C1 segment of cervical spinal cord (tissue), 14 donors: ENCODE measurements at places on chromosomes 4 and X.

- DNase-seq: no peak
Measured at GRCh38 chr4:38529189-38530115, 134.5 kb upstream of the KLF3 start.

DNA sequence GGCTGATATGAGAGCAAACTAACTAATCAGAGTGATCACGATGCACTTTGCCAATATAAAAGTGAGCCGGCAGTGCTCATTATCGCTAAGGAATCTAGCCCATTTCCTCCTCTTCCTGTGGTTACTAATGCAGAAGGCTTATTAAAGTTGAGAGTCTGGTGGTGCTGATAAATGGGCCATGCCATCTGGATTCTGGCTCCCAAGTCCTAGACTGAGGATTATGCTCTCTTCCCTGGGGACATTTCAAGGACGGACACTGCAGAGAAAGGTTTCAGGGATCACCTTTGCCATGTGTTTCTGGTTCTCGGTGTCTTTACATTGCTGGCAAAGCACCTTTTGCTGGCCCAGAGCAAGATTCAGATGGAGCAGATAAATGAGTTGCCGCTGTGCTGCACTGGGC lies 85.3 kb downstream of the RTL5 start:
- no peak for DNase-seq

- no peak for DNase-seq
Measured at GRCh38 chrX:5595570-5595969, 633.1 kb downstream of the NLGN4X start.

- DNase-seq: no peak
Measured at GRCh38 chr4:33714971-33715370, 2529.3 kb downstream of the ARAP2 start.

GRCh38 chrX:153438532-153438931 lies 7.3 kb downstream of the TREX2 start:
- DNase-seq: no peak

GRCh38 chr4:2072971-2073807 lies 14.1 kb downstream of the NAT8L start:
- DNase-seq: no peak

GRCh38 chr4:83993774-83994173 lies 457.9 kb downstream of the GPAT3 start:
- DNase-seq: no peak

DNA sequence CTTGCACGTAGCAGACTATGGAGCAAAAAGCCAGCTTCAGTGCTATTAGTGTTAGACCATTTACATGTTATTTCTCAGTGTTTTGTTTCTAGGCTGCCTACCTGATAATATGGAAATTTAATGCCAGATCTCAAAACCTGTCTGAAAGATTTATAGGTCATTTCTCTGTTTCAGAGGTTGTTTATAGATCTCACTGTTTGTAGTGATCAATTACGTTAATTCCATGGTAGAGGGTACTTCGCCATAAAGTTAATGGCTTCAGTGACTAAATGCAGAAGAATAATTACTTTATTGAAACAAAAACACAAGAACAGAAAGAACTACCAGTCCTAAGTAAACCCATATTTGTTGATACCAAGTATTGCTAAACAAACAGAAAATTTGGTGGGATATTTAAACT lies 420.8 kb downstream of the ARHGAP24 start:
- DNase-seq: no peak

GRCh38 chr4:10371121-10371520 lies 86.1 kb downstream of the ZNF518B start:
- no peak for DNase-seq

DNA sequence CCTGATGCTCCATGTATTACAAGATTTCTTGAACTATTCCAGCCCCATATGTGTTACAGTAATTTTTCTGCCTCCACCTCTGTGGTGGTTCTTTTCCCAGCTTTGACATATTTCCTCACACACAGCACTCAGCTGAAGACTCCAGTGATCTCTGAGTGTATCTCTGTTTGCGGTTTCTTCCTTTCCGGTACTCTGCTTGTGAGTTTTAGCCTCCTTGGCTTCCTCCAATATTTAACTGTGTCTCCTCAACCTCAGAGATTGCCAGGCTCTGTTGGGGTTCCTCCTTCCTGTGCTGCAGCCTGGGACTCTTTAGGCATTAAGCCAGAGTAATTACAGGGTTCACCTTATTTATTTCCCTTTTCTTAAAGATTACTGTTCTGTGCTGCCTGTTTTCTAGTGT lies 73.2 kb downstream of the NFKB1 start:
- DNase-seq: no peak

DNA sequence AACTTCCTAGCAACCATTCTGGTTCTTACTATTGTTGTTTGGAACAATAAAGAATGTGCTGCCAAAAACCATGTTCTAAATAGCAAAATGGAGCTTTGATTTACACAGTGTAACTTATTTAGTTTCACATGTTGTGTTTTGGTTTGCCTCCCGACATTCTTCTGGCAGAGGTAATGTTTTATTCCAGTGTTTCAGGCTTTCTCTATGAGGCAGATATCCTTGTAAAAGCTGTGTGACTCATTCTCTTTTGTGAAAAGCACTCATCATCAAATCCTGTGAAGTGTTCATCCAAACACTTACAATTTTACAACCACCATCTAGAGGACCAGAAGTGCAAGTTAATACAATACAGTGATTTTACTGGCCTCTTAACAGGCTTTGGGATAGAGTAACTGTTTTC lies 219.0 kb upstream of the GIMD1 start:
- no peak for DNase-seq

DNA sequence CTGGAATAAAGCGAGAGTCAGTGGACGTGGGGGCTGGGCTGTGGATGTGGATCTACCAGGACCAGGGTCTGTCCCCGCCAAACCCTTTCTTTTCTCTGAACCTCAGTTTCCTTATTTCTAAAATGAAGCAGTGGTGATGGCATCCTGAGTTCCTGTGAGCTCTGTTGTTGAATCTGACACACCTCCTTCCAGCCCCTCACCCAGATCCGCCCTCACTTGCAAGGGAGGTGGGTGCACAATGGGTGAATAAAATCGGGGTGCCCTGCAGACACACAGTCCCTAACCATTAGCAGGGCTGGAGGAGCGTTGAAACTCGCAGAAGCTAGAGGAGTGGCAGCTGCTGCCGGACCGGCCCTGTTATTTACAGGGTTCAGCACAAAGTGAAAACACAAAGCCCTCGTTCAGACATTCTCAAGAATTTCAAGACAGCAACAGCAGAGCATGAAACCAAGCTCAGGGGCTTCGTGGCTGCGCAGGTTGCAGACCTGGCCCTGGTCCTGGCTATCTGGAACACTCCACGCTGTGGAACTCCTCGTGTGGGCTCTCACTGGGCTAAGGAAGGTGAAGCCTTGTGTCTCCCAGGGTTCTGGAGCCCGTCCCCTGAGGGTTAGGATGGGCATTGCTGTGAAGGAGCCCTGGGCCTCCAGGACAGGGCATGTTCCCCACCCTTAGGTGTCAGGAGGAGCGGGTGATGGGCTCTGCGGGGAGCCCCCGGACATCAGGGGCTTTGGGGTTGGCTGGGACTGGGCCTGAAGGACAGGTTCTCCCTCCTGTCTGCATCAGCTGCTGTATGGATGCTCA lies 42.9 kb downstream of the PSAPL1 start:
- no peak for DNase-seq
